ENCODE measurements at places on chromosomes 7 and 10.
A peak's percentile ranks its signal among the peaks of the same experiment; 100 is the strongest.

DNA sequence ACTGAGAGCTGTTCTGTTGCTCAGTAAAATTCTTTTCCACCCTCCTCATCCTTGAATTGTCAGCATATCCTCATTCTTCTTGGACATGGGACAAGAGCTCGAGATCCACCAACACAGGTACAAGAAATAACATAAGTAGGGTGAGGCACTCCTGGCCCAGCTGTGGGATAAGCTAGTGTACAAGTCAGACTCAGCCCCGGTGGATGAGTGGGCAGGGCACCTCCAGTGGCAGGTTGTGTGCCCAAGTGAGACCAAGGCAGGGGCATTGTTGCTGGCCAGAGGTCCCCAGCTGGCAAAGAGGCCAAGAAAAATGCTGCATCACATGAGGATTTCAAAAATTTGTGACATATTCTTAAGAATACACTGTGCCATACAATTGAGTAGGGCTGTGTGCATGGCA lies 402.0 kb upstream of the ZWINT start:
- no peak for DNase-seq

GRCh38 chr7:1404898-1405548 lies 54.2 kb downstream of the MICALL2 start:
- no peak for DNase-seq

GRCh38 chr10:129727071-129727470 lies 237.0 kb downstream of the EBF3 start:
- no peak for DNase-seq

- no peak for DNase-seq
These were observed 42.8 kb downstream of the GRB10 start for GRCh38 chr7:50739744-50740435.

DNA sequence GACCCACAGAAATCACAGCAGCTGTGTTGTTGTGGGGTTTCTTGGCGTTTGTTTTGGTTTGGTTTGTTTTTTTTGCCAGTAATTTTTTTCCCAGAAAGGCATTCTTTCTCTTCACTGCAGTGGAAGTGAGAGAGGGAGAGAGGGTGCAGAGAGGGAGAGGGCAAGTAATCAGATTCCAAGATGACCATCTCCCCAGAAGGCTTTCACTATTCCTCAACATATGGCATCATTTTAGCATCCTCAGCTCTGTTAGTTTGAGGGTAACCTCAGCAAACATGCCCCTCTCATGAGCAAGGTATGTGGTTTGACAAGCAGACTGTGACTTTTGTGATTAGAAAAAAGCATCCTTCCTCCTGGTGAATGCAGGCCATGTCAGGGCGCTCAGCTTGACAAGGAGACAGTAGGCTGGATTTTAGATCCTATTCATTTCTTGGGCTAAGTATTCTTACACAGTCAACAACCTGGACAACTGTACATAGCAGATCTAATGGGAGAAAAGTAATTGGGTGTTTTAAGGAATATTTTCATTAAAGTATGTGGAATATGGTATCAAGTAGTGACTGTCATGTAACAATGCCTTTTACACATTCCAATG lies 86.3 kb upstream of the PIK3CG start:
- no peak for DNase-seq

DNA sequence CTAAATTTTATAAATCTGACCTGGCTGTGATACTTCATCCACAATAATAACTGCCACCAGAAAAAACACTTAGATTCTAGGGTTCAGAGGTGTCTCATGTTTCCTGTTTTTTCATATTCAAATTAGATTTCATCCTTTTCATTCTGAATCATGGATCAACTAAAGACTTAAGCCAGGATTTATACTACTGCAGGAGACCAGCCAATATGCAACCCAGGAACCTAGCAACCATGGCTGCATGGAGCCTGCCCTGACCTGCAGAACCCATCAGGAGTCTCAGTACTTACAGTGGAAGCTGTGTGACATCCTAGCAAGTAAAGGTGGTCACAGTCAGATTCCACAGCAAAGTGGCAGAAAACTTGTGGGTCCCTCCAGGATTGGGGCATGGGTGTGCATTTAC lies 40.5 kb upstream of the RNF148 start:
- DNase-seq, result no peak

GRCh38 chr10:121260377-121260776 lies 337.9 kb downstream of the FGFR2 start:
- no peak for DNase-seq

- DNase-seq, result no peak
These were observed 289.1 kb downstream of the CCDC3 start for GRCh38 chr10:12712293-12712983.

GRCh38 chr10:119663866-119664698 lies 12.9 kb downstream of the BAG3 start:
- no peak for DNase-seq

- DNase-seq, result no peak
These were observed 51.8 kb upstream of the ANK3 start for GRCh38 chr10:60441515-60441914.

- no peak for DNase-seq
These were observed 58.2 kb downstream of the CFTR start for GRCh38 chr7:117538053-117538452.

GRCh38 chr10:71708301-71708703 lies 11.3 kb downstream of the C10orf105 start:
- DNase-seq, result peak; percentile 71

- no peak for DNase-seq
These were observed 139.3 kb upstream of the TCF7L2 start for GRCh38 chr10:112810711-112811151.

GRCh38 chr7:1885465-1886226 lies 215.6 kb downstream of the ELFN1 start:
- DNase-seq, result no peak

DNA sequence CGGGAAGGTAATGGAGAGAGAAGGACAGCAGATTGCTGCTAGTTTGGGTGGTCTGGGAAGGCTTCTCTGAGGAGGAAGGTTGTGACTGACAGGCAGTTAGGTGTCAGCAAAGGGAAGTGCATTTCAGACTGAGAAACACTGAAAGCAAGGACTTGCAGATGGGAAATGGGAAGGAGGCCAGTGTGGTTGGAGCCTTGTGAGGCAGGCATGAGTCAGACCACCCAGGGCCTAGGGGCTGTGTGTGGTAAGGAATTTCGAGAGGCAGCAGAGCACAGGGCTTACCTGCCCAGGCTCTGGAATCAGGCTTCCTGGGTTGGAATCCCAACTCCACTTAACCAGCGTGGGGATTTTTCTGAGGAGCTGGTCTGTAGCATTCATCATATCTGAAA lies 53.5 kb downstream of the NRF1 start:
- DNase-seq, result peak; percentile 30

DNA sequence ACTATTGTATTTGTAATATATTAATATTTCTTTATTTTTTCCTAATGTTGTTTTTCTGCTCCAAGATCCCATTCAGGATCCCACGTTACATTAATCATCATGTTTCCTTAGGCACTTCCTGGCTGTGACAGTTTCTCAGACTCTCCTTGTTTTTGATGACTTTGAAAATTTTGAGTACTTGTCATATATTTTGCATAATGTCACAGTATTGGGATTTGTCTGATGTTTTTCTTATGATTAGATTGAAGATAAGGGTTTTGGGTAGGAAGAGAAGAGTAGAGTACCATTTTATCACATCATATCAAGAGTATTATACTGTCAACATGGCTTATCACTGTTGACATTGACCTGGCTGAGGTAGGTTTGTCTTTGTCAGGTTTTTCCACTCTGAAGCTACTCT lies 146.3 kb upstream of the TPK1 start:
- no peak for DNase-seq

Measured in right hindlimb (tissue), 1 donor.